ENCODE measurements at places on chromosomes 2 and 18. TPM values are rescaled to one million over a fixed set of nuclear protein-coding genes. Genes with fewer than 3 reads are reported as not detected.

The UGT1A5 gene
- total RNA-seq: 0.24 TPM

The DSC3 gene
- 260 TPM for total RNA-seq

The TEKT4 gene
- not detected for total RNA-seq

The TDRD15 gene
- total RNA-seq: not detected

The ARHGAP28 gene
- 0.21 TPM for total RNA-seq

The CCDC141 gene
- not detected for total RNA-seq

The SERPINB3 gene
- 33.7 TPM for total RNA-seq

The MAT2A gene
- 75.9 TPM for total RNA-seq

The FRZB gene
- under 0.01 TPM for total RNA-seq

The UBE2E3 gene
- total RNA-seq: 38.8 TPM

The NAT8 gene
- not detected for total RNA-seq

The CLK1 gene
- 89.5 TPM for total RNA-seq

The ADNP2 gene
- total RNA-seq: 25.2 TPM

The SERPINB11 gene
- not detected for total RNA-seq

The HNMT gene
- total RNA-seq: 3.4 TPM

The DQX1 gene
- total RNA-seq: 2.8 TPM

The CLEC4F gene
- total RNA-seq: not detected

The IL36RN gene
- 8.4 TPM for total RNA-seq

The SLC30A3 gene
- total RNA-seq: not detected

The KCMF1 gene
- total RNA-seq: 149 TPM

The KHK gene
- 1.7 TPM for total RNA-seq

The PLEKHM3 gene
- total RNA-seq: 13.4 TPM

The TSPYL6 gene
- total RNA-seq: not detected

The NEMP2 gene
- total RNA-seq: 3.9 TPM

The PROM2 gene
- 37.1 TPM for total RNA-seq

The HOXD1 gene
- total RNA-seq: 1.7 TPM

The CCDC178 gene
- total RNA-seq: not detected

The ZSWIM2 gene
- total RNA-seq: not detected

The REG3A gene
- not detected for total RNA-seq

The OTOS gene
- total RNA-seq: not detected

The RNU2-63P gene
- total RNA-seq: not detected

The PHOSPHO2 gene
- 0.96 TPM for total RNA-seq

The KLHL30 gene
- 0.85 TPM for total RNA-seq

The ERFE gene
- total RNA-seq: 2.3 TPM

The EPC2 gene
- total RNA-seq: 9.2 TPM

The DNAJC5G gene
- total RNA-seq: not detected

The TNFAIP6 gene
- total RNA-seq: 6.0 TPM

The TUBA4A gene
- total RNA-seq: 75.5 TPM

The TCF23 gene
- not detected for total RNA-seq

The EGR4 gene
- not detected for total RNA-seq

The ELOA2 gene
- not detected for total RNA-seq

The FAM110C gene
- total RNA-seq: 21.4 TPM

The DPP4 gene
- 1.3 TPM for total RNA-seq

The KCNG2 gene
- not detected for total RNA-seq

The LOXHD1 gene
- total RNA-seq: not detected

The CGREF1 gene
- total RNA-seq: not detected

The PDCD1 gene
- total RNA-seq: 0.24 TPM

The CIB4 gene
- not detected for total RNA-seq

The SERPINB5 gene
- 1,115 TPM for total RNA-seq
